ENCODE measurements at places on chromosomes 7 and 10.

DNA sequence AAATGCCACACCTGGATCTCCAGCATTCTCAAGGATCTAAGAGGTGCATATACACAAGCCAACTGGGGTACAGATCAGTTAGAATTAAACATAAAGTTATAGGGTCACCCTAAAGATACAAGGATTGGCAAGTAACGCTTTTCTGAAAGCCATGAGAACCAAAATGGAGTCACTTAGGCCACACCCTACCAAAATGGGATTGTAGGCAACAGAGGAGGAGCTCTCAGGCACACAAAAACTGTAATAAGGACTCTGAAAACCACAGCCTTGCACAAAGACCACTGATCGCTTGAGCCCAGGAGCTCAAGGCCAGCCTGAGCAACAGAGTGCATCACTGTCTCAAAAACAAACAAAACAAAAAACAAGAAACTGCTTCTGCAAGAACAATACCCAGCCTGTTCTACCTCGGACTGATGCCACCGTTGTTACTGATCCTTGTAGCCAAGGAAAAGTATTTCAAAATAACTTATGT, 35.5 kb downstream of the SVOPL start:
- no peak for DNase-seq

GRCh38 chr7:129574487-129574886, 37.0 kb upstream of the NRF1 start:
- no peak for DNase-seq

DNA sequence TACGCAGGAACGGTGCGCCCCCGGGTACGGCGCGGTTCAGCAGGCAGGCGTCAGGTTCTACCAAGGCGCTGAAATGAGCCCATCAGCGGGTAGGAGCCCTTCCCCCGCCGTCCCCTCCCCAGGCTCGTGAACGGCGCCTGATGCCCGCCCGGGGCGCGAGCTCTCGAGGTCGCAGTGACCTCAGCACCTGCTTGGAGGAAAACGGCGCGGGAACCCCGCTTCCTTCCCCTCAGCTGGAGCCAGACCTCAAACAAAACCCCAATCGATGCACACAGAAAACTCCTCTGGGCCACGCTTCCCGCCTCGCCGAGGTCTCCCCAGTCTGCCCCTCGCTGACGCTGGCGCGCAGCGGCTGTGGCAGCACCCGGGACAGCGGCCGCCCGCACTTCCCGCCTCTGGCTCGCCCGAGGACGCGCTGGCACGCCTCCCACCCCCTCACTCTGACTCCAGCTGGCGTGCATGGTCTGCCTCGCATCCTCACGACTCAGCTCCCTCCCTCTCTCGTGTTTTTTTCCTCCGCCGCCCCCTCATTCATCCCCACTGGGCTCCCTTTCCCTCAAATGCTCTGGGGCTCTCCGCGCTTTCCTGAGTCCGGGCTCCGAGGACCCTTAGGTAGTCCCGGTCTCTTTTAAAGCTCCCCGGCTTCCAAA, 514 bp upstream of the GAD2 start:
- DNase-seq = no peak

- DNase-seq = no peak
Measured at GRCh38 chr10:101157756-101158458, 26.8 kb downstream of the TLX1 start.

GRCh38 chr7:132051311-132051710, 494.9 kb upstream of the PODXL start:
- DNase-seq = no peak

- no peak for DNase-seq
Measured at GRCh38 chr7:21572331-21573313, 29.8 kb downstream of the DNAH11 start.

DNA sequence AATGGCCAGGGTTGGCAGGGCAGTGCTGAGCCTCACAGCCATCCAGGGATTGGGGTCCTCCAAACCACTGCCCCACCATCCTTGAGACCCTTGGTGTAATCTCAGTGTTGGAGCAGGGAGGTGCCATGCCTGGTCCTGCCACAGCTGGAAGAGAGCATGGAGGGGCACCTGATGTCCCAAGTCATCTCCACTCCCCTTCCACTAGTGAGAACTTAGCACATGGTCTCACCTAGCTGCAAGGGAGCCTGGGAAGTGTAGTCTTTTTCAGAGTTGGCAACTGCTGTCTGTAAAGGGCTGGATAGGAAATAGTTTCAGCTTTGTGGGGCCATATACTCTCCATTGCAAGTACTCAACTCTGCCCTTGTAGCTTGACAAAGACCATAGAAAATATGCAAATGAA, 238.7 kb downstream of the RPS24 start:
- DNase-seq = no peak

GRCh38 chr7:73894733-73895551, 34.0 kb downstream of the TMEM270 start:
- DNase-seq = no peak

DNA sequence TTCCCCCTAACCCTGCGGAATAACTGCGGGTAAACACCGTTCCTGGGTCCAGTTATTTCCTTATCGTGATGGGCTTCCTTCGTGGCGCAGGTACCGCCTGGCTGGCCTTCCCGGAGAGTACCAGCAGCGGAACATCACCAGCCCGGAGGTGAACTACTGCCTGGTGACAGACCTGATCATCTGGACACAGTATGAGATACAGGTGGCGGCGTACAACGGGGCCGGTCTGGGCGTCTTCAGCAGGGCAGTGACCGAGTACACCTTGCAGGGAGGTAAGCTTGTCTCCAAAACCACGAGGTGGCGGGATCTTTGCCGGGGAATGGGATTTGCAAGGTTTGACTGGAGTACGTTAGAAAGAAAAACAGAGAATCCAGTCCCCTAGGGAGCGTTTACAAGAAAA, 665.0 kb upstream of the FOXK1 start:
- no peak for DNase-seq

DNA sequence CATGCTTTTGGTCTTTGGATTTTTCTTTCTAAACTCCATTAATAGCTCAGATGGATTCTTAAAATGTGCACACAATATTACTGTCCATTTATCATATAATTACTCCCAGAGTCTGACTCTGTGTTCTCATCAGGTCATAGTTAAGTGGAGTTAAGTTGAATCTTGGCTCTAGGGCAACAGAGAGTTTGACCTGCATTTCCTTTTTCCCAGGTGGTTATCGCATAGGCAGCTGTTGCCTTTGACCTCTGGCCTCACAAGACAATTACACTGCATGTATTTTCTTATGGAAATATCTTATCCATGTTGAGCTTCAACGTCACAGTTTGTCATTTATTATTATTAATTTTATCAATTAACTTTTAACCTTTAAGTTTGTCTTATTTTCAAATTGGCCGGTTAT, 237.5 kb upstream of the HGF start:
- DNase-seq = no peak

DNA sequence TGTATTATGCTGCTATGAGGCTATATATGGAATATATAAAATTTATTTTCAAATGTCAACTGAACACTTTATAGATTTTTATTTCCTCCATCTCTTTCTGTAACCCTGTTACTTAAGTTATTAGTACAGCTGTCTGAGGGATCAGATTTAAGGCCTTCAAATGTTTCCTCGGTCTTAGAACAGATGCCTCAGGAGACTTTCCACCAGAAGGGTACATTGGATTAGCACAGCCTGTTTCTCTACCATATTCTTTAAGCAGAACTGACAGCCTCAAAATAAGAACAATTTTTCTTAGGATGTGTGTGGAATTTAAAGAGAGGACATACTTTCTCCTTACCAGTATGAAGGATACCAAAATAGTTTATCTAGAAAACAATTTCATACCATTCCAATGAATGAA, 53.0 kb upstream of the HGF start:
- DNase-seq = no peak

DNA sequence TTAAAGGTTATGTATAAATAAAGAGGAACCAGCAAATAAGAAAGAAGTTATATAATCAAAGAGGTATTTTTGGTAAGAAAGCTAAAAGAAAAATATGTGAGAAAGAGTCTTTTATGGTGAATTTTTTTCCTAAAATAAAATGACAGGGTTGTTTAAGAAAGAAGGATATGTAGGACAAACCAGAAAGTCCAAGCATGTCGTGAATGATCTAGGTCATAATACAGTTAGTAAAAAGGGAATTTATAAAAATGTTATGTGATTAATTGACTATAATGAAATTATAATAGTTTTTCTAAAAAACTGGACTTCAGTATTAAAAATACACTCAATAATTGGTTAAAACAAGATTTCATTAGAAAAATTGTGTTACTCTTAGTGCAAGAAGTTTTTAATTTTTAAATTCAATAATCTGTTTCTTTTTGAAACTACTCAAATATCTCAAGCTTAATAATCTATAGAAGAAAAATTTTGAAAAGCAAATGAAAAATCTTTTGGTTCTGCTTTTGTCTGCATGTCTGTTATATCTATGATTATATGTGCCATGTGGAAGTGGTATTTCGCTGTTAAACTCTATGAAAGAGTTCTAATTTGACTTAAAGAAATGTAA, 23.3 kb downstream of the AVL9 start:
- DNase-seq = no peak

DNA sequence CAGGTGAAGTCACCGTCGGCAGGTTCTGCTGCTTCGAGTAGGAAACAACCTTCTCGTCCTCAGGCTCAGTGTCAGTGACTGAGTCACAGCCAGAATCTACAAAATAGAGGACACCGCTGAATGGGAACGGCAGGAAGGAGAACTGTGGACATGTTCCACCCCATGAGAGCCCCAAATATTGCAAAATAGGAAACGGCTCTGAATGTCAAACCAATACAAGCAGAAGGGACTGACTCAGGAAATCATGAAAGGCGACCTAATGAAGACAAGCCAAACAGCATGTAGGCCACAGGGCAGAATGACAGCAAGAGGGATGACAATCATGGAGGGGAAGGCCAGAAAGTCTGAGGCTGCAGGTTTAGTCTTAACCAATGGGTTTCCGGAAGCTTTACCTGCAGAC, 63.5 kb downstream of the PIK3AP1 start:
- DNase-seq = no peak

DNA sequence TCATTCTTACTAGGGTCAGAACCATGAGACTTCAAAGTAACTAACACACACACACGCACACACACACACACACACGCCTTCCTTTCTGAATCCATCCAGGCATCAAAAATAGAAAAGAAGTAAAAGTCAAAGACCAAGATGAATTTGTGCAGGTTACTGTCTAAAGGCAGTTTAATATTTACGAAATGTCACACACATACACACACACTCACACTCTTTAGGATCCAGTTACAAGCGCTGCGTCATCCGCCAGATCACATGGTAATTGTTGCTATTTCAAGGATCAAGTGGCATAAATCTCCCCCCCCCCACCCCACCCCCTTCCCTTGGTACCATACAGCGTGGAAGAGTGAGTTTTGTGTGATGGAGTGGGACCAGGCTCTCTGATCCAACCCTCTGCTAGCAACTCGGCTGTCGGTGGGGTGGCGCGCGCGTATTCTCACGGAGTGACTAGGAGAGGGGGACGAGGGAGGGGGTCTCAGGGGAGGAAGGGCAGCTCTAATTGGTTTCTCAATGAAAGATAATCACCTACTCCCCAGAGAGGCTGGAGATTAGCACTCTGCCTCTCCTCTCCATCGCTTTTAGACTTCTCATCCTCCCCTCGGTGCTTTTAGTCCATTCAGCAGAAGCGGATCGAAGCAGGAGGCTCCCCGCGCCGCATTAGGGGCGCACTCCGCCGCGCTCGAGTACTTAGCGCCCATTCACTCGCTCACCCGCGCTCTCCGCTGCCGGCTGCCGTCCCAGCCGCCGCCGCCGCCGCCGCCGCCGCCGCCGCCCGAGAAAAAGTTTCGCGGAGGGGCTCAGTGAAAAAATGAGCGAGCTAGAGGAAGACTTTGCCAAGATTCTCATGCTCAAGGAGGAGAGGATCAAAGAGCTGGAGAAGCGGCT, 83.5 kb upstream of the PRKG1 start:
- DNase-seq = no peak

- DNase-seq = no peak
Measured at GRCh38 chr7:72278550-72278949, 133.6 kb downstream of the CALN1 start.

DNA sequence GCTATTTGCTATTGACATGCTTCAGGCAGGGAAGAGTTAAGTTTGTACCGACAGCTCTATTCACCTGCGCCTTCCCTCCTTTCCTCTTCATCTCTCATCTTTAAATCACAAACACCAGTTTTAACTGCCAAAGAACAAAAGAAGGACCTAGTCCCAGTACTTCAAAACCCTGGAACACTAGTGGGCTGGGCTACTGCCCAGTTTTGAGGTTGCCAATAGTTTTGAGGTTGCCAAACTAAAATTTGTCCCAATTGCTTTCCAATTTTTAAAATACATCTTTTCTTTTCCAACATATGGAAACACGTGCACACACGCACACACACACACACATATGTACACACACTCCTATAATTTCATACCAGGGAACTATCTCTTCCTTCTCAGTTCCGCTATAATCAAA, 130.6 kb upstream of the SLC26A5 start:
- no peak for DNase-seq

GRCh38 chr7:39056153-39056552, 78.4 kb downstream of the POU6F2 start:
- no peak for DNase-seq

DNA sequence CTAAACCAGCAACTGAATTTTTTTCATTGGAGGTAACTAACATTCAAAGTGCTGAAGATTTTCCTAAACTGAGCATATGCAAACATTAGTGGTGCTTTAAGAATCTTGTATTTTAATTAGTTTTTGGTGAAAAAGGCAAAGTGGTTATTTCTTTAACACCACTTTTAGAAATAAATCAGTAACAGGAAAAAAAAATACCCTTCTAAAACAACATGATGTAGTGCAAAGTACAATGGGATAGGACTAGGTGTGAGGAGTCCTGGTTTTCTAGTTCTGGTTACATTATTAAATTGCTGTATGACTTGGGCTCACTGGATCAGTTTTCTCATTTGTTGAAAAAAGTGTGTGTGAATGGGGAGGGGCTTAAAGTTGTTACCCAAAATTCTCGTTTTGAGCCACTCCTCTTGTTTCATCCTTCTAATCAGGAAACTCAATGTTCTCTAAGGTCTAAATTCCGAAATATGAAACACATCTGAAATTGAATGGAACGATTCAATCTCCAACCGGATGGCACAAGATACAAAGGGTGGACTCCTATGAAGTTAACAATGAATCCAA, 1.8 kb downstream of the WASL start:
- DNase-seq = no peak

DNA sequence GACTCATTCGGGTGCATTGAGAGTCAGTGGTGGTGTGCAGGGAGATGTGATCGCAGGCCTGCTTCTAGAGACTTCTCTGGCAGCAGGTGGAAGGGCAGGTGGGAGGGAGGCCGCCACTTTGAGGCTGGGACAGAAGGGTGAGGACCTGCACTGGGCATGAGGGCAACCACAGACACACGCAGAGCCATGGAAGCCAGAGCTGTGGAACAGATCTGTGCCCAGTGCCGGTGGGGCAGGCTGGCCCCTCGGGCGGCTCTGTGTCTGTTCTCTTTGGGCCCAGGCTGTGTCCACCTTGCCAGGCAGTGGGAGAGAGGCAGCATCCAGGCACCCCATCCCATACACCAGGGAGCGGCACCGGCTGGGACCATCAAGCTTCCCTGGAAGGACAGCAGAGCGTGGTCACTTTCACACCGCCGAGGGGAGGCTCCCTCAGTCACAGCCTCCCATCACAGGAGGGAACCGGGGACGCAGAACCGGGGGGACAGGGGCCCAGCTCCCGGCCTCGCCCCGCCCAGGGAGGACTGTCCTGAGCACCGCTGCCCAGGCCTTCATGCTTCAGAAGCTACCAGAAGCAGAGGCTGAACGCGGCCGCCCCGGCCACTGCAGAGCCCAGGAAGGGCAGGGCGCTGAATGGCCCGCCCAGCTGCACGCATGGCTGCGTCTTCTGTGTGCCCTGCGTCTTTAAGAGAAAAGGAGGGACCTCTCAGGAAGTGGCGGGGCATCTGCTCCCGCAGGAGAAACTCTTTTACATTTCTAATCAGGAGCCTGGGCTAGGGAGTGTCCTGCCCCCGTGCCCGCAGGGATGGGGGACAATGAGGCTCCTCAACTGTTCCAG, 32.1 kb downstream of the EN2 start:
- no peak for DNase-seq
